SW 1271 (cell line): ENCODE measurements at places on chromosomes 2 and 18.

- no peak for DNase-seq
These were observed 27.5 kb upstream of the FAM124B start for GRCh38 chr2:224429441-224429810.

- DNase-seq: no peak
These were observed 9.3 kb upstream of the ARMC9 start for GRCh38 chr2:231189171-231189530.

- no peak for DNase-seq
These were observed 785.5 kb upstream of the RAB6C start for GRCh38 chr2:129193961-129194360.

DNA sequence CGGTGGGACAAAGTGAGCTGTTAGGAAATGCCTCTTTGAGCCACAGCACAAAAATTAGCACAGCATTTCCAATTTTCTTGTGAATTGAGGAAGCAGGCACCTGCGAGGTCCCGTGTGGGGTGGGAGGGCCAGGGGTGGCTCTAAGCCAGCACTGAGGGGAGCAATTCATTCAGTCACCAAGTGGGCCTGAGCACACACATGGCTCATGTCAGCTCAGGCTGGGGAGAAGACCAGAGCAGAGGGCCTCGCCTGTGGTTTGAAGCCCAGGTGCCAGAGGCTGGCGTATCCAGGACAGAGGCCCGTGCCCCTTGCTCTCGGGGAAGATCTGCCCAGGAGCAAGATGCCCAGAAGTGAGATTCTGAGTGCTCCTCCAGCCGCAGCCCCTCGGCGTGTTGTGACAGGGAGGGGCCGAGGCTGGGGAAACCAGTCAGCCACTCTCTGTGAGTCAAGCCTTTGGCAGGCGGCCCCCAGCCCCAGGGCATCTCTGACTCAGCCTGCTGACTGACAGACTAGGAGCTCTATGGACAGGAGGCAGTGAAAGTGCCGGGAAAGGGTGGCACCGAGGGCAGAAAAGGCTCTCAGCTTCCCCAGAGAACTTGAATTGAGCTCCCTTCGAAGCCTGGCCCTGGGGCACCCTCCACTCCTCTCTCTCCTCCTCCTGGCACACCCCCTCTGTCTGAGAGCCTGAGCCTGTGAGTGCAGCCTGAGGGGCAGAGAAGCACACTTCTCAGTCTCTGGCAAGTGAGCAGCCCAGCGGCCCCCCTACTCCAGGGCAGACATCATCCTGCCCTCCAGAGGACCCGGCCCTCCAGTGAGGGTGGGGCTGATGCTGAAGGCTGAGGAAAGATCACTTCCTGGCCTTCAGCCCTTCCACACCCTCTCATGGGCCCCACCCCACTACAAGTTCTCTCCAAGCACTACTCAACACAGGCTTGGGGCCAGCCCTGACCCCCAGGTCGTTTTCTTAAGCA, 32.3 kb downstream of the CYP26B1 start:
- DNase-seq: peak; percentile 24

DNA sequence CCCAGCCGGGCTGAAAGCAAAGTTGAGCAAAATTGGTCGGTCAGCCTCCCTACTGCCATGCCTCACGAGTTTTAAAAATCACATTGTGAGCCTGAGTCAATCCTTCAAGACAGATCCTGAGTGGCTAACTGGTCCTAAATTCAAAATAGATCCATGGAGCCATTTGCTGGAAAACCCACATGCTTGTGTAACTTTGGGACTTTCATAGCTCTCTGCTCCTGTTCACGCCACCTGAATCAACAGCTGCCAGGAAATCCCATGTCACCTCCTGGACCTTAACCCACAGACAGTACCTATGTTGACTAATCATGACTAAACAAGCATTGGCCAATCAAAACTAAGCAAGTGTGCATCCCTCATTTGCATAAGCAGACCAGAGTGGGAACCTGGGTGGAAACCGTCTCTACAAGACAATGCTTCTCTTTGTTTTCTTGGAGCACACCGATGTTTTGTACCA, 42.8 kb upstream of the LDLRAD4 start:
- DNase-seq: no peak

GRCh38 chr18:37341473-37342086, 224.0 kb downstream of the CELF4 start:
- DNase-seq: no peak

DNA sequence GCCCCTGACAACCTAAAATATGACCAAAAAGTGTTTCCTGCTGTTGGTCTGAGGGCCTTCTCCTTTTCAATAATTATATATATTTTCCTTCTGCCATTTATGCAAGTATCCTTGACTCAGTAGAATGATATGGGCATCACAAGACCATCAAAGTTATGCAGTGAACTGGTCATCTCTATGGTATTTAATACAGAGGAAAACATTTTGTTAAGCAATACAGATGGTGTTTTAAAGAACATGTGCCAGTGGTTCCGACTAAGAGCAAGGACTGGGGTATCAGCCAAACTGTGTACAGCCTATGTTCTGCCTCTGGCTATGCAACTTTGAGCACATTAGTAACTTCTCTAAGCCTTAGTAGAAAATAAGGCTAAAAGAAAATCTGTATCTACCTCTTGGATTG, 179.0 kb downstream of the TRABD2A start:
- peak; percentile 14 for DNase-seq

DNA sequence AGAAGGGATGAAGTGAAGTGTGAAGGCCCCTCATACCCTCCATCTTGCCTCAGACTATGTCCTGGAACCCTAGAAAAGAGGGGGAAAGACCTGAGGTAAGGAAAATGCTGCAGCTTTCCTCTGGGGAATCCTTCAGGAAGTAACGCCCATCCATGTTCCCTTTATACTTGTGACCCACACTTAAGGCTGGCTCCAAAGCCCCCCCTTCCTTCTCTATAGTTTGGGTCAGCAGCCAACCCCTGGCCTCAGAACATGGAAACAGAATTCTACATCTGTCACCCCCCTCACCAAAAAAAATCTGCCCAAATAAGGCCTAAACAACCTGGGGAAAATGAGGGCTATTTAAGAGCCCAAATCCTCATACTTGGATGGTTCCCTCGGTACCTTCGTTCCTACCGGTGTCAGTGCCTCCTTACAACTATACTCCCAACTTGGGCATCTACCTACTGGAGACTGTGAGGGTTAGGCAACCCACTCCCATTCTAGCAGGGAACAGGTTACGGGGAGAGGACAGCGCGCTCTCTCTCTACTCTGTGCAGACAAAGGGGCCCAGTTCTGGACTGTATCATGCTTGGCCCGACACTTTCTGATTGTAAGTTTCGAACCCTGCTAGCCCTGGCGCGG, 689 bp downstream of the OST4 start:
- no peak for DNase-seq

- no peak for DNase-seq
These were observed 34.5 kb downstream of the INSIG2 start for GRCh38 chr2:118122594-118123281.

- no peak for DNase-seq
These were observed 130.9 kb downstream of the ANTXR1 start for GRCh38 chr2:69143748-69144360.

DNA sequence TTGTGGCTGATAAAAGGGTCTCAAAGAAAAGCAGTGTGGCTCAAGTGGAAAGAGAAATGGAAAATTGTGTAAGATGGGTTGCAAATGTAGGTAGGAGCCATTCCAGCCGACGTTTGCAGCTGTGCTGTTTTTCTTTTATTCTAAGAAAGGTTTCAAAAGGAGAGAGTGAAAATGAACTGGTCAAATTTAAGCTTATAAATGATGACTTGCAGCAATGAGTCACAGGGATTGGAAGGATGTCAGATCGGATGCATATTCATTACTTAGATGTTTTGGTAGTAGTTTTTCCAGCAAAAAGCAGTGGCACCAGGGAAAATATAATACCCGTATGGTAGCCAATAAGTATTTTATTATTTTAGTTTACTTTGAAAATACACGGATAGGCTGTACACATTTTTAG, 79.1 kb downstream of the LRRTM4 start:
- DNase-seq: no peak

DNA sequence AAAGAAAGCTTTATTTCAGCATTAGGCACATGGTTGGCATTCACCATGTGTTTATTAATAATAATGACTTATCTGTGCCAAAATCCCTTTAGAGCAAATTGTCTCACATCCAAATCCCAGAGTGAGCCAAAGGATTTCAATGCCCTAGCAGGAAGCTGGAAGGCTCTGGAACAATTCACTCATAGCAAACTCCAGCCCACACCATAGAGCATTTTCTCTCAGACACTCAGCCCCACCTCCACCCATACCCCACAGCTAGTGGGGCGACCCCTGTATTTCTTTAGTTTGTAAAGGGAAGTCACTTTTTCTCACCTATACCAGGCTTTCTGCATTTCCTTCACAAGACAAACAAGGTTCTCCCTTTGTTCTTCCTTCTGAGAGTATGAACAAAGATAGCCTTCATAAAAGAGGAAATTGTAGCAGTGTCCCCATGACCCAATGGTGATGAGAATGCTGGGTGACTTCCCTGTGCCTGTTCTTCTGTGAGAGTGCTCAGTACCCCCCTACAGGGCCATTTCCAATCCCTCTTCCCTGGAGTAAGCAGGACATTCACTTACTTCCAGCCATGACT, 100.1 kb upstream of the APCDD1 start:
- no peak for DNase-seq

DNA sequence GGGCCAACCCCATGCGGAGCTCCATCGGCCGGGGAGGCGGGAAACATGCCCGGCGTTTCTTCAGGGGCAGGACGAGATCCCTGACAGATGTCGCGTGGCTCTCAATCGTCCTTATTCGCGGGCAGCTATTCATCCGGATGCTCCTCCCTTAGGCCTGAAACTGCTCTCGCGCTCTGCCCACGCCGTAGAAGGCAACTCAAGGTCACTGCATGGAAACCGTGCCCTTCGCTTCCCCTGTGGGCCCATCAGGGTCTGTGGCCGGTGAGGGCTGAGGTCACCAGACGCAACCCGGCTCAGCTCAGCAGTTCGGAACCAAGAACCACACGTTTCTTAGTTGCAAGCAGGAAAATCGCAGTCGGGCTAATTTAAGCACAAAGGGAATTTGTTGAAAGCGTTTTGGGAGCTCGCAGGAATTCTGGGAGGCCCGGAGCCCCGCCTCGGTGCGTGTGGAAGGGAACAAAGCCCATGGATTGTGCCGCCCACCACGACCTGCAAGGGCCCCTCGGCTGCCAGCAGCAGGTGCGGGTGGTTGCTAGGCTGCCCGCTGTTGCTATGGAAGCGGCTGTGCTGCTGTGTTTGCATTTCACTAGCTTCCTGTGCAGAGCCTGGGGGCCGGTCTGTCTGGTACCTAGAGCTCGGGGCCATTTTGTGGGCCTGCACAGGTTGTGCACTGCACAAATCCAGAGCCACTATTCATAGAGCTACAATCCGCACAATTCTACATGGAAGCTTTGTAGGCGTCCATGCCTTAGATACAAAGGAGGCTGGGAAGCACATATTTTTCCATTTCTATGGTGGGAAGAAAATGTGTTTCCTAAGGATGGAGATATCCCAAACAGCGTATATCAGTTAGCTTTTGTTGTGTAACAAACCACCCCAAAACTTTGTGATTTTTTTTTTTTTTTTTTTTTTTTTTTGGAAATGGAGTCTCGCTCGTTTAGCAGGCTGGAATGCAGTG, 6.0 kb upstream of the ALLC start:
- no peak for DNase-seq

DNA sequence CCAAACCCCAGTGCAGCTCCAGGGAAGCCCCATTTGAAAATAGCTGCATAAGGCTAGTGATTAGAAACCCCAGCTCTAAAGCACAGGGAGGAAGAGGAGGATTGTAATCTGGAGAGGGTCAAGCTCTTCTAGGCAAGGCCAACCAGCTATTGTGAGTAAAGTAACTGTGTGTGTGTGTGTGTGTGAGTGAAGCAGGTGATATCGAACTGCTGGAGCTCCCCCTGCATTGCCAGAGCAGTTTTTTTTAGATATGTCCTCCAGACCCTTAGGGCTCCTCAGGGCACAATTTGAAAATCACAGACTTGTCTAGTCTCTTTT, 177.4 kb upstream of the NABP1 start:
- DNase-seq: no peak

GRCh38 chr18:7562491-7562890, 4.6 kb upstream of the PTPRM start:
- no peak for DNase-seq

DNA sequence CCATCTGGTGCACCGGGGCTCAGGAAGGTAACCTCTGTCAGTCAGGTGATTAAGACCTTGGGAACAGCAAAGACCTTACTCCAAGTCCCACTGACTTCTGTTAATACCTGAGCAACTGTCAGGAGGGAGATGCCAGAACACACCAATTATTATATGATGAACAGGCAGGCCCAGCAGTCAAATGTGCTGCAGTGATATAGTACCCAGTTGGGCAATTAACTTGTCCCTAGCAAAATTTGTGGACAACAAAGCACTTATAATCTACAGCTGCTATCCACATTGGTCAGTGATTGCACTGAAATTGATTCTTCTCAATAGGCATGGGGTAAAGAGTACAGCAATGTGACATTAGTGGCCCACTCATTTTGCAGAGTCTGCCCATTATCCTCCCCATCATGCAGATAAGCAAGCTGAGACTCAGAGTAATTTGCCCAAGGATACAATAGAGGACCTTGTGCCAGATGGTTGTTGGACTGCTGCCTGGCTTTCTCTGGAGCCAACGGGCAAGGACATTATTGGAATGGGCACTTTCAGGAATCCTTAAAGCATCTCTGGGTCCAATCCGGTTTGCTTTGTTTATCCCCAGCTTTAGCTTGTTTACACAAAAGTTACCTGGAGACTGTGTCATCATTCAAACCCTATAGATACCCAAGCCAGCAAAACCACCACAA, 147.6 kb downstream of the CCBE1 start:
- no peak for DNase-seq

- DNase-seq: no peak
These were observed 101.7 kb downstream of the DOCK10 start for GRCh38 chr2:224940618-224941017.

DNA sequence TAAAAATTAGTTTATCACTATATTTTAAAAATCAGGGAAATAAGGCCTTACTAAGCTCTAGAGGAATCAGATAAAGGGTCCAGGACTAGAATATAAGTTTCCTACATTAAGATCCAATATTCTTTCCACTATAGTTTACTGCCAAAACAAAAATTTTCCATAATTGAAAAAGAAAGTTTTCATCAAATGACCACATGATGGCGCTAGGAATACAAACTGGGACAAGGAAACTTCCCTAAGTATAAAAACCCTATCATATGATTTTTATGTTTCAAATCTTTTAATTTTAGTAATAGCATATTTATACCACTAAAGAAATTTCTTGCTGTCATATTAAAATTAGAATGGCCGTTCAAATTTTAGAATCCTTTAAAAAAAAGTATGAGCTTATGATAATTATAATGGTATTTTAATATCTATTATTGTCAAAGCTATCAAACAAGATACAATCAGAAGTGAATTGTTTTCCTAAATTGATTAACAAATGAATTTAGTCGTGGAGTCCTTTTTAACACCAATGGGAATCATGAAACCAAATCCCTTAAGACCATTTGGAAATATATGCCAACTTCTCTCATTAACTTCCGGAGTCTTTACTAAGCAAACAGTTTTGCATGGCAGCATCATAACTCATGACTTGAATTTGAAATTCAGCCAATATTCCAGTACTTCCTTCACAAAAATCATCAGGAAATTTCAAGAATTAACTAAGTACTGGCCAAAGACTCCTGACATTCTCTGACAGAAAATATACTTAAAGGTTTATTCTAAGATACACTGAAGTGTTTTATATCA, 70.3 kb downstream of the SCN1A start:
- no peak for DNase-seq
